ENCODE measurements at places on chromosomes 6 and 20.
A peak's percentile ranks its signal among the peaks of the same experiment; 100 is the strongest.

- DNase-seq: no peak
Measured at GRCh38 chr6:20497216-20498040, 36.8 kb upstream of the CDKAL1 start.

DNA sequence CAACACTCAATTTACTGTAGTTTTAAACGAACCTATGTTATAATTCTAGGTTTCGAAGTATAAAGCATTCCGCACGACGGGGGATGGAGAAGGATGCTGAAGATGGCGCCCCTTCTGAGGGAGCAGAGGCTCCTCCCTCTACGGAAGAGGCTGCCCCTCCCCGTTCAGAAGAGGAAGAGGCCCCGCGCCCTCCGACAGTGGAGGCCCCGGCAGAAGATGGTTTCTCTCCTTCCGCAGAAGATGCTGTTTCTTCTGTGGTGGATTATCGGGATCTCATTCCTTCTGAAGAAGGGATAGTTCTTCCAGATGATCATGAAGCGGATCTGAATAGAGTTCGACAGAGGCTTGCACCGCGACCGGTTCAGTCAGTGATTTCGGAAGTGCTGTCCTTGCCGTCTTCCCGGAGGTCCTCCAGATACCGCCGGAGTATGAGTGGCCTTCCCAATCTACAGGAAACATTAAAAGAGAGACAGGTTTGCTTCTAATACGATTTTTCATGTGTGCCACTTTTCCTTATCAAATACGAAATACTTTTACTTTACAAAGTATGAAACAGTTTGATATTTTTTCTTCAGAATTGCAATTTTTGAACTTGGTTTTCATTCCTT, 7.7 kb downstream of the DNAH8 start:
- DNase-seq: no peak

DNA sequence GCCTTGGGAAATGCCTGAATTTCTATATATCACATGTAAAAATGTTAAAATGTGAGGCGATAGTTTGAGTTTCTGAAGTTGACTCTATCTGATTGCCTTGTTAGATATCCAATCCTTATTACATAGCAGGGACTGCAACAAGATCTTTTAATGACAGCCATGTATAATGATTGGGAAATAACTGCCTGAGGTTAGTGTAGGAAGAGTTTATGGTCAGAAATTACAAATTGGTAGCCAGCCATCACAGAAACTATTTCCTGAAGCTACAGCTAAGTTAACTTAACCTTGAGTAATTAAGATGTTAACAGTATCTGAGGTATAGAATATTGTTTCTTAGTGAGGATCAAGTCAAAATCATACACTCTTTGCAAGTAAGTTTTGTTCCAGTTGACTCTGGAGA, 41.0 kb downstream of the AKIRIN2 start:
- DNase-seq: no peak

- DNase-seq: no peak
Measured at GRCh38 chr6:22658183-22658582, 88.8 kb downstream of the HDGFL1 start.

DNA sequence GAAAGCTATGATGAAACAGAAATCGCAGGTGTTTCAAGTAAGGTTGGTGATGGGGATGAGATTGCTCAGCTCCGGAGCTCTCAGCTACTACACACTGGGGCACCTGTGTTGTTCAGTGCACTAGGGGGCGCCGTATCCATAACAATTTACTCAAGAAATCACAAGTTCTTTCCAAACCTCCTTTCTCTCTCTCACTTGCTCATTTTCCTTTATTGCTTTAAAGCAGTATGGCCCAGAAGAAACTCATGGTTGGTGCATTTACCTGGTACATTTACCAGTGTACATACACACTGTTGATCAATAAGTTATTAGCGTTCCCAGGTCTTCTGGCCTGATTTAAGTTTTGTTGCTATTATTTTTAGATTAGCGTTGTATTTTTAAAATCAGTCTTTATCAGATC, 235.2 kb upstream of the TAB2 start:
- DNase-seq: peak; percentile 36

- no peak for DNase-seq
Measured at GRCh38 chr6:36967757-36968156, 13.2 kb downstream of the PI16 start.

GRCh38 chr20:50892394-50892793, 38.8 kb downstream of the ADNP start:
- DNase-seq: no peak

GRCh38 chr20:2729791-2730190, 37.2 kb downstream of the EBF4 start:
- DNase-seq: no peak

DNA sequence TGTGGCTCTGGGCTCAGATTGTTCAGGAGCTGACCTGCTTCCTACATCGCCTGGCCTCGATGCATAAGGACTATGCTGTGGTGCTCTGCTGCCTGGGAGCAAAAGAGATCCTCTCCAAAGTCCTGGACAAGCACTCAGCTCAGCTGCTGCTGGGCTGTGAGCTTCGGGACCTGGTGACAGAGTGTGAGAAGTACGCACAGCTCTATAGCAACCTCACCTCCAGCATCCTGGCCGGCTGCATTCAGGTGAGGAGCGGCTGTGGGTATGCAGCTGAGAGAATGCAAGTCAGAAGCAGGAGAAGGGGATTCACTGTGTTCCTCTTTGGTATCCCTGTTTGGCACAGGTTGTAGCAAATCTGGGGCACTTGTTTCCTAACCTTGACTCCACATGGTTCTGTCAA, 17.9 kb downstream of the CUL9 start:
- DNase-seq: no peak

DNA sequence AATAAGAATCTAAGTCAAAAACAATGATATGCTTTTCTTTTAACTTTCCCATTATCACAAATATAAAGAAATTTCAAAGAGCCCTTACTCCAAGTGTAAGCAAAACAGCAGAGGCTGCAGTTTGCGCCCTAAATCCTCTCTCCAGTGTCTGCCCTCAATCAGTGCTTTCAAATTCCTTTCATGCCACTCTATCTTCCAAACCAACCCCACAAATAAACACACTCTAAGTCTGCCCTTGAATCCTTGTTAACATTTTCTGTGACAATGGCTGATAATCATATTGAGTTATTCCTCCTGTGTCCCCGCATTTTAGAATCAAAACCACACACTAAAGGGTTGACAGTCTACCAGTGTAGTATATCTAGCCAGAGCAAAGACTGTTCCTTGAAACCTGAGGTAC, 317.9 kb upstream of the MARCKS start:
- DNase-seq: no peak

DNA sequence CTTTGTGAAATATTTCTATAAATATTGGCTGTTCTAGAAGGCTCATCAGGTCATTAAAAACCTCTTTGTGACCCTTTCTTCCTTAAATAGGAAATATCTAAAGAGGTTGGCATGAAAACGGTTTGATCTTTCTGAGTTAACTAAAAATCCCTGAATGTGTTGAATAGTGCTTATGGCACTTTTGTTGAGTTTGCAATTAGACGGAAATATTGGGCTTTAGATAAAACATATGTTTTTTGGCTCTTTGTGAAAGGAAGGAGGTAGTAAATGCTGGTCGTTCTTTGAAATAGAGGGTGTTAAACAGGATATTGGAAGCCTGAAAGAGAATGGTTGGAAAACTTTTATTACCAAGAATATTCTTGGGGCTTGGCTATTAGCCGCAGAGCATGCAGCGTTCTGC, 163.0 kb downstream of the ARID1B start:
- no peak for DNase-seq

GRCh38 chr6:122365775-122366403, 33.6 kb upstream of the HSF2 start:
- DNase-seq: peak; percentile 14

- DNase-seq: no peak
Measured at GRCh38 chr6:46756469-46757213, 9.9 kb downstream of the ANKRD66 start.

DNA sequence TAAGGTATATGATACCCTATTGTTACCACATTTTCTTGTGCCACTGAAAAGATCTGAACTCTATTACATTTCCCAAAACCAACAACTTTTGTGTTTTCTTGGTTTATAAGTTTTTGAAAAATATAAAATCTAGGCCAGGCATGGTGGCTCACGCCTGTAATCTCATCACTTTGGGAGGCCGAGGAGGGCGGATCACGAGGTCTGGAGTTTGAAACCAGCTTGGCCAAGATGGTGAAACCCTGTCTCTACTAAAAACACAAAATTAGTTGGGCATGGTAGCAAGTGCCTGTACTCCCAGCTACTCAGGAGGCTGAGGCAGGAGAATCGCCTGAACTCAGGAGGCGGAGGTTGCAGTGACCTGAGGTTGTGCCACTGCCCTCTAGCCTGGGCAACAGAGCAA, 34.3 kb downstream of the SAMHD1 start:
- no peak for DNase-seq

- DNase-seq: no peak
Measured at GRCh38 chr6:87710090-87710489, 8.1 kb upstream of the AKIRIN2 start.

DNA sequence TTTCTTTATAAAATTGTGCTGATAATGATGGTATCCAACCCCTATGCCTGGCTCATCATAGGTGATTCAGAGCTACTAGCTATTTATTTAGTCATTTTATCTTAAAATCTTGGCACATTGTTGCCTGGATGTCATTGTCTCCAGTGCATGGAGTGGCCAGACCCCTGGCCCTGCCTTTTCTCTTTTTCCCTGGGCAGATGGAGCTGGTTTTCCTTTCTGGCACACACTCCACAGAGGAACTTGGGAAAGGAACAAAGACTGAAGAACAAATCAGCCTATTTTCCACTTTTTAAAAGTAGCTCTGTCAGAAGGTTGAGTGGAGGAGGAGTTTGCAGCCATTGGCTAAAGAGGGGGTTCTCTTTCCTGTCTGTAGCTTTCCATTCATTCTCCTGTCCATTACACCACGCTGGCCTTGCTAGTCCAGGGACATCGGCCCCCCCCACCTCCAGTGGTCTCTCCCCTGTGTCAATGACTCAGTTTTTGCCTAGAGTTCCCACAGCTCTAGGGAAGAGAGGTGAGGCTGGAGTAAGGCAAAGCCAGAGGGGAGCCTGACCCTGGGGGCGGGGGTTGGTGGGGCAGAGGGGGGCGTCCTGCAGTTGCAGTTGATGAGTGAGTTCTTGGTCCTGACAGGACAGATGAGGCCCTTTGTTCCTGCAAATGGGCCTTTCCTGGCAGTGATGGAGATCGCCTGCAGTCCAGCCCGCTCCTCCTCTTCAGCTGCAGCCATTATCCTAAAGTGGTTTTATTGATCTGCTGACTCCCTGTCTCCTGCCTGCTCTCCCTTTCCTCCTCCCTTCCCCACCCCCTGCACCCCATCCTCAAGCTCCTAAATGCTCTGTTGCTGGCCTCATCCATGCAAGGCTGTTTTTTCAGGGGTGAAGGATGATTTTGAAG, 774.5 kb downstream of the DHX35 start:
- DNase-seq: no peak

DNA sequence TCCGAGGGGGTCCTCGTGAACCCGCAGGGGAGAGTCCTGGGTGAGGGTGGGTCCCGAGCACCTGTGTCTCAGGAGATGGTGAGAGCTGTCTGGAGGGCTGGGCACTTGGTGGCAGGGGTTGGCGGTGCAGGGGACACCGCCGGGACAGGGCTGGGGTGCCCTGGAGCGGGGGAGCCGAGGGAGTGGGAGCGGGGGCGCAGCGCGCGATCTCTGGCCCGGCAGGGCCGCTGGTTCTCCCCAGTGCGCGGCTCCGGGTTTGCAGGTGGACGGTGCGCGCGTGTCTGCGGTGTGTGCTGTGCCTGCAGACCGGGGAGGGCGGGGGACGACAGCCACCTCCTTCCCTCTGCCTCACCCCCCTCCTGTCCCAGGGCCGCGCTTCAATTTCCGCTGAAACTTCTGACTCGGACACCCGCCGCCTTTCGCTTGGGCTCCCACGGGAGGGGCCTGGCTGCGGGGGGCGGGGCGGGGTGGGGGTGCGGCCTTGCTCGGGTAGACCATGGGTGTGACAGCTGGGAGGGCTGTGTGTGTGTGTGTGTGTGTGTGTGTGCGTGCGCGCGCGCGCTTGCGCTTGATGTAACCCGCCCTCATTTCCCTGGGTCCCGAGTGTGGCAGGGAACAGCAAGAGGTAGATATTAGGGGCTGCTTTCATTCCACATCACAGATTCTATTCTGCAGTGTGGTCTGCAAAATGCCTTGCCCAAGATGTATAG, 1.2 kb downstream of the TRIB3 start:
- DNase-seq: peak; percentile 48

DNA sequence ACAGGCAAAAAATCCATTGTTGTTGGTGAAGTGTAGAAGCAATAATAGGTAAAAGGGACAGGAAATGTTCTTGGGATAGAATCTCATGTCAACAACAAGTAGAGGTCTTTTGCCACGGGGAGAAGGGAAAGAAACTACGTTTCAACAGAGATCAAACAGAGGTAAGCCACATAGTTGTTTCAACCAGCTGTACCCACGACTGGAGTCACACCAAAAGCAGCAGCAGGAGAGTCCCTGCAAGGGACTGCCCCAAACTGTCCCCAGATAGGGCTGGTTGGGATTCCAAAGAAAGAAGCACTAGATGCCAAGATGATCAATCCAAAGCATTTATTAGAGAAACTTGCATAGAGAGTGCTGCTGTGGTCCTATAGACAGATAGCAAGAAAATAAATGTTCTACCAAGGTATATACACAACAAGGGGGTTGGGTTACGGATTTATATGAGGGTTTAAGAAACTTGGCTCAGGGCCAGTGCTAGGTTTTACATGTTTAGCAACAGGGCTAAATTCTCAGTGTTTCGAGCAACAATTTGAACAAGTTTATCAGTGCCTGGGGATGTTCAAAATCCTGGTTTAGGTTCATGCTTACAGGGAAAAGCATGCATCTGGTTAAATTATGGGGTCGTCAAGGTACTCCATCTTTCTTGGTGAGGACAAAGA, 466.5 kb downstream of the MMUT start:
- DNase-seq: no peak

- DNase-seq: no peak
Measured at GRCh38 chr6:148693882-148694484, 52.8 kb upstream of the UST start.

- no peak for DNase-seq
Measured at GRCh38 chr20:34363465-34364222, 571 bp downstream of the ITCH start.

GRCh38 chr6:45098256-45098655, 229.9 kb upstream of the RUNX2 start:
- no peak for DNase-seq

GRCh38 chr20:48717680-48718223, 110.0 kb downstream of the PREX1 start:
- no peak for DNase-seq

DNA sequence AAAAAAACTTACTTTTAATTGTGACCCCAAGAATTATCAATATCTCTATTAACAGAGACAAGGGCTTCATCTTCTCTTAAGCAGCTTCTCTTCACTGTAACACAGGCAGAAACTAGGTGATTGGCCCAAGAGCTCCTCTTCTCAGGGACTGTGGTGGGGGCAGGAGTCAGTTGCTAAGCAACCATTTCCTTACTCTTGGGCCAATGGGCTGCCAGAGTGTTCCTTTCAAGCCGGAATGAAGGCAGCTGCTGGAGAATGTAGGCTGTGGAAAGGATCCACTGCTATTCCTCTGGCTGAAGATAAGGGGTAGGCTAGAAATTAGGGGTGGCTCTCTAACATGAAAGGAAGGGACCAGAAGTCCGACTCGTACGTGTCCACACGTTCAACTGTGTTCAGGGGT, at the start of gene SEL1L2:
TSS of gene SEL1L2 (minus strand) at position 150 of the 400 bp plus-strand sequence. CDS start at position 70, 80 bp downstream.
- DNase-seq: peak; percentile 55
